ENCODE measurements at places on chromosomes 5 and 9.

DNA sequence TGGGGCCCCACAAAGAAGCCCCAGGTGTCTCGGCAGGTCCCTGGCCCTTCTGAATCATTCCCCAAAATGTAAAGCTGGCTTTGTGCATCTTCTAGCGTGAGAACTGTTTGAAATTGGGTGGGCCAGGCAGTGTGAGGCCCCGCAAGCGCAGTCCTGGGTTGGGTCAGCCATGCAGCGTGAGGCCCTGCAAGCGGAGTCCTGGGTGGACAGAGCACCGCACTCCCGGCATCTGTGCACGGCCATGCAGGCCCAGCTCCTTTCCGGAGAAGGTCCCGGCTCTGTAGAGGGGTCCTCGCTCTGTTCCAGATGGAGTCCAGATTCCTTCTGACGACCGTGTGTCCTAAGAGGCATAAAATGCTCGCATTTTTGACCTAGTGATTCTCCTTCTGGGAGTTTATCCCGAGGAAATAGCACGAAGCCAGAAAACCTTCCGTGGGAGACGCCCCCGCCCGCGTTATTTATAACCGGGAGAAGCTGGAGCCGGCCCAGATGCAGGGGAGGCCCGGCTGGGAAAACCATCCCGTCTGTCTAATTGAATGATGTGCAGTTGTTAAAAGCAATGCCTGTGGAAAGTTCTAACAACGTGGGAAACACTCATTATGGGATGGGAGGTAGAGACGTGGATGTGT, 19.4 kb upstream of the NOTCH1 start:
- DNase-seq: no peak

- DNase-seq: no peak
Observed at GRCh38 chr5:128669803-128670202, 131.8 kb upstream of the FBN2 start.

DNA sequence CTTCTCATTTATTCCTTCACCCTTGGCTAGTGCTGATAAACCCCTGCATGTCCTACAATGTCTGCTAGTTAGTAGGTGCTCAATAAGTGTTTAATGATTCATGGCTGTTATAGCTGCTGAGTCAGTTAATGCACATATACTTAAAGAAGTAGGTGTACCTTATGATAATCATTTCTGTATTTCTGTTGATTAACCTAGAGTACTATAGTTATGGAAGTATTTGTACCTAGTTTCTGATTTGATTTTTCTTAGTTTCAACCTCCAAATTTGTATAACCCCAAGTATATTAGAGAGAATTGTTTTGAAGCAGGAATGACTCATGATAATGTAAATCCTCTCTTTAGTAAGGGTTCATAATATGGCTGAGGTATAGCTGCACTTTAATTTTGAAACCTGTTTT, 8.9 kb downstream of the SMAD5 start:
- no peak for DNase-seq

DNA sequence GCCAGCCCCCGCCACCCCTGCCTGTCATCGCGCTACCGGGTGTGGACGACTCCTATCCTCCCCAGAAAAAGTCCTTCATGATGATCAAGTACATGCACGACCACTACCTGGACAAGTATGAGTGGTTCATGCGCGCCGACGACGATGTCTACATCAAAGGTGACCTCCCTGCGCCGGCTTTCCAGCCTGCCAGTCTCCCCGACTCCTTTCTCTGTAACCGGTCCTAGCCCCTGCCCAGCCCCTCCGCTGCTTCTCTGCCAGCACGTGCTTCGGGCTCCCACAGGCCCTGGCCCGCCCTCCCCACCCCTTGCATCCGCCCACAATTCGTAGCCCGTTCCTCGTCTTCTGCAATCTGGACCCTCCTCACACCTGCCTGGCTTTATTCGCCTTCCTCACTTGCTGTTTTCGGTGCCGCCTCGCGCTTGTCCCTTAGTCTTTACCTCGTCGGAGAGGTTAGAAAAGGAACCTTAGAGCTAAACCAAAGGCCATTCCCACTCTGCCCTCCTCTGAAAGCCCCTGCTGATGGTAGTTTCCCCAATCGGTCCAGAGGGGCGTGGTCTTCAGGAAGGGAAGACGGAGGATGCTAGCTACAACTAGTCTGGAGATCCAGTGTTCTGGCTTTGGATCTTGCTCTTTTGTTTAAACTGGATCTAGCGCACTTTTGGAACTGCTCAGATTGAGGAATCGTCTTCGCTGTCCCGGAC, 1.4 kb downstream of the CHSY3 start:
- no peak for DNase-seq

GRCh38 chr5:85813146-85813545, 804.6 kb upstream of the COX7C start:
- no peak for DNase-seq

DNA sequence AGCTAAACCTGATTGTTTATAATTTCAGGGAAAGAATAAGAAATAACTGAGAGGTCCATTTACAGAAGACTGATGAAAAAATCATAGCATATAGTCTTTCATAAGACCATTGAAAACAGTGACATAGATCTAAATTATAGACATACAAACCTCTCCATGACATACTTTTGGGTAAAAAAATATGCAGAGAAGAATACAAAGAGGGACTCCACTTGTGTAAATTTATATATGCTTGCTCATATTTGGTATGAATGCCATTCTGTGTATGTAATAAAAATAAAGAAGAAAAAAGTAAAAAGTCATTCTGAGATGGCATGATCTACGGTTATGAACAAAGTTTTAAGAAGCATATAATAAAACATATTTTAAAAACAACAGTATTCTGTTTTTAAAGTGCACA, 310.7 kb downstream of the ASTN2 start:
- DNase-seq: no peak

DNA sequence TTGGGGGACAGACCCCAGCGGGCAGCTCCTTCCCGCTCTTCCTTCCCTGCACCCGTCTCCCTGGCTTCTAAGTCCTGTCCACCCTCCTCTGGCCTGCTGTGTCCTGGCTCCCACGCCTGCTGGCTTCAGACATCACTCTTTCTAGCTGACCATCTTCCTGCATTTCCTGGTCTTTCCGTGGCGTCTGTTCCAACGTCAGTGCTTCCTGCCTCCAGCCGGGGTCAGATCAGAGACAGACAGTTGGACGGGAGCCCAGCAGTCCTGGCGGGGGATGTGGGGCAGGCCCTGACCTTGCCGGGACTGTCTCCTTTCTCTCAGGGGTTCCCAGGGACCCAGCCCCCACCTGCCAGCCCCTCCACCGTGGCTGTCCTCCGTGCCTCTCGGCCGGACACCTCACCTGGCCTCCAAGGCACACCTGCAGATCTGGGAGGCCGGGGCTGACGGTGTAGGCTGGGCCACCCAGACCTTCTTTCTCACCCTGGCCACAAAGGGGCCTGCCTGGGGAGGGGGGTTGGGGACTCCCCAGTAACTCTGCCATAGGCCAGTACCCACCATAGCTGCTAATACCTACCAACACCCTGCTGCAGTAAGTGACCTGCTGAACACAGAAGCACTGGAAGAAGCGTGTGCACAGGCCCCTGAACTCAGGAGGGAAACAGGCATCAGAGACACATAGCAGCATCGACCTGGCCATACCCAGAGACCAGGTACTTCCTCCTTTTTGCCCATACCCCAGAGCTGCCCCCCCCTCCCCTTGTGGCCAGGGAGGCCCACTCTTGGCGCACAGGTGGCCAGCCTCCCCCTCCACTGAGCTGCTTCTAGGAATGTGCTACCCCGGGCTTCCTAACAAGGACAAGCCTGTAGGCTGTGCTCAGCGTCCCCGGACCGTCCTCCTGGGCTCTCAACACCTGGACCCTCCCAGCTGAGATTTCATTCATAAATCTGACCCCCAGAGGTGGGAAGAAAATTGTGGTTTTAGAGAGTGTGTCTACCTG, 5.1 kb downstream of the NRARP start:
- no peak for DNase-seq

- no peak for DNase-seq
Observed at GRCh38 chr5:123035360-123035917, 1.1 kb downstream of the PPIC start.

GRCh38 chr9:100277166-100277979, 75.4 kb downstream of the TEX10 start:
- no peak for DNase-seq

DNA sequence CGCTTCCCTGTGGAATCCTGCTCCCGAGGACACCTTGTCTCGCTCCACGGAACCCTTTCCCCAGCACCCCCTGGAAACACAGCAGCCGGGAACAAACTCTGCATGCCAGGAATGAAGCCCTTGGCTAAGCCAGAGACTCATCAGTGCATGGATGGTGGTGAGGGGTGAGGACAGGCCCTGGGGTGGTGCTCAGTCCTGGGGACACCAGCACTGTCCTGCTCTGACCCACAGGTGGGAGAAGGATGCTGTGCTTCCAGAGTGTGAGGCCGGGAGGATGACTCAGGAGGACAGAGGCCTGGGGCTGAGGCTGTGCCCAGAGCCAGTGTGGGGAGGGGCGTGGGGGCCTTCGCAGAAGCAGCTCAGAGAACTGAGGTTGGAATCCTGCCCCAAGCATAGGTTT, 11.2 kb upstream of the EGR1 start:
- DNase-seq: no peak

DNA sequence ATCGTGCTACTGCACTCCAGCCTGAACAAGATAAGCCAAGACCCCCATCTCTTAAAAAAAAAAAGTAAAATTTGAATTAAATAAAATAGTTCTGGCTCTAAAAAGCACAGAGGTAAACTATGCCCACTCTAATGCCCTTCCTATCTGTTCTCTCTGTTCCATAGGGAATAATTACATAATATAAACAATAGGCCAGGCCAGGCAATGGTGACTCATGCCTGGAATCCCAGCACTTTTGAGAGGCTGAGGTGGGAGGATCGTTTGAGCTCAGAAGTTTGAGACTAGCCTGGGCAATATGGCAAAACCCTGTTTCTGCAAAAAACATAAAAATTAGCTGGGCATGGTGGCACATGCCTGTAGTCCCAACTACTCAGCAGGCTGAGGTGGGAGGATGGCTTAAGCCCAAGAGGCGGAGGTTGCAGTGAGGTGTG, 47.4 kb downstream of the MYO10 start:
- no peak for DNase-seq

DNA sequence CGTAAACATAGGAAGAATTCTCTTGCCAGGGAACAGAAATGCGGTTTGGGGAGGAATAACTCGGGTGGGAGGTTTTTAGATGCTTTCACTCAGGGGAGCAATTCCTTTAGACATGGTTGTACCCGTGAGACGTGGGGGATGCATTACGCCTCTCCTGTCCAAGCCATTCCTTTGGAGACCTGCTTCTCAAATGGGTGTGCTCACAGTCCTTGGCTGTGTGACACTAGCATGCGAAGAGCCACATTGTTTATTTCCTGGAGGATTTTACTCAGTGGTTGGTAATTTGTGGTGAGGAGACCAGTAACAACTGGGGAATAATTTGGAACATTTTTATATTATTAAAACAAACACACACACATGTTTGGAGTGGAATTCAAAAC, 18.5 kb downstream of the COL15A1 start:
- no peak for DNase-seq

DNA sequence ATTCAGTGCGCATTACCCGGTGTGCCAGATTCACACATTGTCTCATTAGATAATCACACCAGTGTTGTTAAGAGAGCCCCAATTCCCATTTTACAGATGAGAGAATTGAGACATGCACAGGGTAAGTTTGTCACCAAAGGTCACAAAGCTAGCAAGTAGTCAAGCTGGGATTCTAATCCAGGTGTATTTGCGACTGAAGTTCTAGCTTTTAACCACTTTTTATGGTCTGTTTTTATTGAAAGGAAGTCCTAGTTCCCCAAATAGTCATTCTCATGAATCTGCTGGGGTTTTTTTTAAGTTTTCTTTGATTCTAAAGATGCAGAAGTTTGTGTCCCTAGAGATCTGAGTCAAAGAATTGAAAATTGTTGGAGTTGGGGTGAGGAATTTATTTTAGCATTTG, 136.5 kb downstream of the DPYSL3 start:
- DNase-seq: no peak

GRCh38 chr9:137277329-137278041, at the start of gene TOR4A:
TOR4A (plus strand) TSS chr9:137277726; CDS start chr9:137278690, 964 bp downstream.
- DNase-seq: no peak

DNA sequence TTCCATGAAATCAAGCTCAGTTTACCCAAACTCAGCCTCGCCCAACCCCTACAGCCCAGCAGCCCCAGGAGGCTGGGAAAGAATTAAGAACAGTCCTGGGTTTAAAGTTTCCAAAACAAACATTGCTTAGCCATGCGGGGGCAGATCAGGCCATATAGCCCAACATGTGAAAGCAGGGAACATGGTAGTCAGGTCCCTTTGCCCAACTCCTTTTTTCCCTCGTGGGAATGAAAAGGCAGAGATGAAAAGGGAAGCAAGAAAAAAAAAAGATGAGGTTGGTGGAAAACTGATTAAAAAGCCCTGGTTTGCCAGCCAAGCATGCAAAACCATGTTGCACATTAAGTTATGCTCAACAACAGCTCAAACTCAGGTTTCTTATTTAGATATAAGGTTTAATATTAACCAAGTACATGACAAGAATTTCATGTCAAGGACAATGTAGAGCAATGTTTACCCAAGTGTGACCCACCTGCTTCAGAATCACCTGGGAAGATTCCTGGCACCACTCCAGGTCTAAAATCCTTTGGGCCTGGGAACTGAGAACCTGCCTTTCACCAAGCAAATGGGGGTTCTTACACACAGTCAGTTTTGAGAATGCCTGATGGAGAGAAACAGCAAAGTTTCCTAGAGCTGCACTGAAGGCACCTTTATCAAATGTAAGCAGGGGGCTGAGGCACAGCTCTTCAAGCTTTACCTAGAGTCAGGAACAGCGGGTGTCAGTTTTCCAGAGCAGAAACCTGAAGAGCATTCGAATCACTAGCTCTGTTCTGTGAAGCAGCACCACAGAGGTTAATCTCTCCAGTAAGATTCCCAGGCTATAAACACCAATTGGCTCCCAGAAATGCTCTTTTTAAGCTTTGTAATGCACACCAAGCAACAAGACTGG, 1.7 kb downstream of the FREM1 start:
- no peak for DNase-seq

GRCh38 chr5:76602094-76602726, 21.0 kb downstream of the F2RL2 start:
- no peak for DNase-seq

DNA sequence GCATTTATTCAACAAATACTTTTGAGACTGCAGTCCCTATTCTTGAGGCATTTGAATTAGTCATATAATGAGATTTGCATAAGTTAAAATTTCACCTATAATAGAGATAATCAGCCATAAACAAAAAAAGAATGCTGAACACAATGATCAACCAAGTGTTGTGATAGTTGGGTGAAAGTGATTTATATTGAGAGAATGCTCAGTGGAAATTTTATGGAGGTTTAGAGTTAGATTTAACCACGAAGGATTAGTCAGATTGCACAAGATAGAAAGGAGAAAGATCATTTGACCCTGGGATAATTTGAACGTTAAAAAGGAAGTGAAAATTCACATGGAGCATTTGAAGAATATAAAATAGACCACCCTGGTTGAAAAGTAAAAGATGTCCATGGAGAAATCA, 356.2 kb downstream of the NPR3 start:
- no peak for DNase-seq
